ENCODE measurements at places on chromosomes 4 and X. TPM values are rescaled to one million over a fixed set of nuclear protein-coding genes. Genes with fewer than 3 reads are reported as not detected.

DNA sequence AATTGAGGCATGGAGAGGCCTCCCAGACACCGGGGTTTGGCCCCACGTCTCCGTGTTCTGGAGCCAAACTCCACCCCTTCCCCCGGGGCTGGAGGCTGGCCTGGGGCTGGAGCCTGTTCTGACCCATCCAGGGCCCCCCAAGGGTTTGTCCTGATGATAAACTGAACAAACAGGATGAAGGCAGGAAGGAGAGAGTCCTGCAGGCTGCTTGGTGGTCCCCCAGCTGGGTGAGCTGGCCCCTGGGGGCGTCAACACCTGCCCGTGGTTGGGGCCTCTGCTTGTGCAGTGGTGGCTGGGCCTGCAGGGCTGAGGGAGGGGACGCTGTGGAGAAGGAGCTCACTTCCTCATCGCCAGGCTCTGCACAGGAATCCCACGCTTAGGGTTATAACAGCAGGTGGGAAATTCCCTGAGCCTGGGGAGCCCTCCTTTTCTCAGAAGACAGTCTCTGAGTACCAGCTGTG is 2.3 kb downstream of the SH3TC1 start:
- no peaks in the 10 kb centered on the region for H3K27me3 ChIP-seq
- no peaks in the 10 kb centered on the region for H3K36me3 ChIP-seq
- peak overlapping the region; percentile 85 for H3K27ac ChIP-seq
- peak; percentile 42 for DNase-seq
- no peak overlapping the region for H3K4me3 ChIP-seq
- peaks cover 28% of the 10 kb centered on the region for H3K4me1 ChIP-seq

Gene SLC39A8
- 83.8 TPM for total RNA-seq

DNA sequence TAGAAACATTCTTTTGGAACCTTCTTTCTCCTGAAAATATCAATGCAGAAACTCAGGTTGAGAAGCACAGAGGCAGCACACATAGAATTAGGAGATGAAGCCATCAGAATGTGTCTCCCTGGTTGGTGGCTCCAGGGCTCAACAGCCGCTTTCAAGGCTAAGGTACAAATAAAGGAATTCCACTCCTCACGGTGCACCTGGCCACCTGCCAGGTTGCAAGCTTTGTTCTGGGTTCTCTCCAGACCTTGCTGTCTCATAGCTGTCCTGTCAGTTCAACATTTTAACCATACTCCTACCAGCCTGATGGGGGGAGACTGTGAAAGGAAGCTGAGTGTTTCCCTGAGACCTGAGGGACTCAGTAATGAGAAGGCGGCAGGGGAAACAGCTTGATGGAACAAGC is 96.3 kb upstream of the HPF1 start:
- no peak for DNase-seq
- H3K27me3 ChIP-seq: no peaks in the 10 kb centered on the region
- no peak overlapping the region for H3K27ac ChIP-seq

- H3K36me3 ChIP-seq: no peaks in the 10 kb centered on the region
- no peaks in the 10 kb centered on the region for H3K27me3 ChIP-seq
- peaks cover 13% of the 10 kb centered on the region for H3K4me1 ChIP-seq
Measured at GRCh38 chr4:158002173-158002572, 170.7 kb downstream of the GASK1B start.

DNA sequence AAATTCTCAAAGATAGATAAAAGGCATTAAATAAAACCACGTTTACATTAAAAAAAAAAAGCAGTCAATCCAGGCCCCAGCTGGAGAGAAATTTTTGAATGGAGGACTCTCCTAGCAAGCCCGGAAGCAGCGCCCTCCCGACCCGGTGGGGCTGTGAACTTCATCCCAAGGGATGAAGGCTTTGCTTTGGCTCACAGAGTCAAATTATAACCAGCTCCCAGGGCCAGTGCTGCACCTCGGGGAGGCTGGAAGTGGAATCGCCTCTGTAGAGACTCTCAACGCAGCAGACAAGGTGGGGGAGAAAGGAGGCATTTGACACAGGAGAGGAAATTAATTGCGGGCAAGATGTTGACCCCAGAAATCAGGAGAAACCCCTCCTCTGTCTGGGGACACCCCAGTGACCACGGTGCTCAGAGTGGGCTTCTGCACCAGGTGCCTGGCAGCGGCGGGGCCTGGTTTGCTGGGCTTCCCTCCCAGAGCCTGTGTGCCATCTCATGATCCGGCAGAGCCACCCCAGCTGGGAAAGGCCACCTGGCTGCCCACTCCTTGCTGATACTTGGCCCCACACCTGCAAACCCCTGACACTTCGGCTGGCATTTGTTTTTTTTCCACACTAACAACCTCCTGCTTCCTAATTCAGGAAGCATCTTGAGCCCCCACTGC is 71.7 kb downstream of the ABLIM2 start:
- no peak overlapping the region for H3K27ac ChIP-seq
- H3K27me3 ChIP-seq: no peaks in the 10 kb centered on the region
- peaks cover 18% of the 10 kb centered on the region for H3K4me1 ChIP-seq
- no peaks in the 10 kb centered on the region for H3K36me3 ChIP-seq
- no peak overlapping the region for H3K4me3 ChIP-seq
- no peak for DNase-seq

DNA sequence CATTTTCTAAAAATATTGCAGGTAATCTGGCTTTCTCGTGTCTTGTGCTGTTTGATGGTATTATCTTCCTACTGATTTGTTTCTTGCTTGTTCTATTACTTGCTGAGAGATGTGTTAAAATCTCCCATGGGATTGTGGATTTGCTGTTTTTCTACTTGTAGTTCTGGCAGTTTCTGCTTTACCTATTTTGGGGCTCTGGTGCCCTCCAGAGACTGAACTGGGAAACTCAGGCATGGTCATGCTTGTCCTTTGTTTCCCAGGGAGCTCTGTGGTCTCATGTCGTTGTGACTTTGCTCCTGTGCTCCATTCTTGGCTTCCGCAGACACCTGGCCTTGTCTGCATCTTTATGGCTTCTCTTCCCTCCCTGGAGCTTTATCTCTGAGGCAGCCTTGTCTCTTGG is 39.5 kb downstream of the NSD2 start:
- peak; percentile 57 for DNase-seq
- H3K36me3 ChIP-seq: no peaks in the 10 kb centered on the region
- H3K27me3 ChIP-seq: no peaks in the 10 kb centered on the region
- H3K4me1 ChIP-seq: peaks cover 34% of the 10 kb centered on the region

- no peak overlapping the region for H3K27ac ChIP-seq
- H3K4me1 ChIP-seq: no peaks in the 10 kb centered on the region
- no peak overlapping the region for H3K4me3 ChIP-seq
- H3K27me3 ChIP-seq: no peaks in the 10 kb centered on the region
Measured at GRCh38 chr4:85587952-85588351, 113.0 kb downstream of the ARHGAP24 start.

GRCh38 chr4:37793562-37793961 is 32.9 kb upstream of the PGM2 start:
- H3K27me3 ChIP-seq: no peaks in the 10 kb centered on the region
- no peaks in the 10 kb centered on the region for H3K4me1 ChIP-seq
- no peak for DNase-seq
- no peaks in the 10 kb centered on the region for H3K36me3 ChIP-seq
- no peak overlapping the region for H3K4me3 ChIP-seq

DNA sequence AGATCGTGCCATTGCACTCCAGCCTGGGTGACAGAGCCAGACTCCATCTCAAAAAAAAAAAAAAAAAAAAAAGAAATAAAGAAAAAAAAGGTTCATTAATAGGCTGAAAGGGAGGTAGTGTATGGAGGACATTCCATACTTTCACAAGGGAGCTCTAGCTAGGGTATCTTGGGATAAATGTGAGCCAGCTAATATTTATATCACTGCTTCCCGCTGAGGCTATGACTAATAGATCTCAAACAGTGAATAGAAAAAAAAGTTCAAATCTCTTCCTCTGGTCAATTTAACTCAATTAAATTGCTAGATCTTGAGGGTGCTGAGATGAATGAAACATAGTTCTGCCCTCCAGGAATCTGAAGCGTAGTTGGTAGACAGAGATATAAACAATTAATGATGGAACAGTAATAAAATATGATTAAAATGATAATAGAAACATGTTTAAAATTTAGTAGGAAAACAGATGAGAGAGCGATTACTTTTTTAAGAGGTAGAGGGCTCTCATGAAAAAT is 55.7 kb upstream of the SHISA3 start:
- H3K36me3 ChIP-seq: no peaks in the 10 kb centered on the region
- H3K27me3 ChIP-seq: peaks cover 5% of the 10 kb centered on the region

DNA sequence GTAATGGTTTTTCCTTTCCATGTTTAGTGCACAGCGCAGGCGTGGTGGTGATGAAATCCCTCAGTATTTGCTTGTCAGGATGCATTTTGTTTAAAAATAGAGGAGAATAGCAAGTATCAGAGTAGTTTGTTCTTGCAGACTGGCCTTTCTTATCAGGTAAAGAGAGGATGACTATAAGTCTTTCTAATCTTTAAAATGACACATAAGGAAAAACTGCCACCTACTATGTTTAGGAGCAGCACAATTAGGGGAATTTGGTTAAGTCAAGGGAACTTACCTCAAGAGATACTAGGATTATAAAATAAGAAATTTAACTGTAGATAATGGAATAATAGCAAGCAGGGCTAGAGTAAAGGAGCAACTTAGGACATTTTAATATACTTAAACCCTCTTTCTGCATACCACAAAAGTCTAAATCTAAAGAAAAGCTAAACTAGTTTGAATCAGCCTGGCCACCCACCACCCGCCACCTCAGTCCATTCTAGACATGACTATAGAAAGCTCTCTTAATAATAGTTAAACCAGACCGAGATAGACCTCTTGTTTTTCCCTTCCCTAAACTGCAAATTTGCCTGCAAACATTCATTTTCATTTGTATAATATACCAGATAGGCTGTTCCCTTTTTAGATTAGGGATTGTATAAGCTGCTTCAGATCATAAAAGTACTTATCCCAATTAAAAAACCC is 62.0 kb downstream of the APOOL start:
- DNase-seq: no peak
- H3K4me3 ChIP-seq: no peak overlapping the region
- H3K4me1 ChIP-seq: no peaks in the 10 kb centered on the region
- H3K36me3 ChIP-seq: no peaks in the 10 kb centered on the region
- no peak overlapping the region for H3K27ac ChIP-seq

- no peaks in the 10 kb centered on the region for H3K4me1 ChIP-seq
- no peaks in the 10 kb centered on the region for H3K36me3 ChIP-seq
- H3K27ac ChIP-seq: no peak overlapping the region
- DNase-seq: peak; percentile 30
- H3K27me3 ChIP-seq: no peaks in the 10 kb centered on the region
Measured at GRCh38 chrX:7027071-7027470, 120.4 kb upstream of the STS start.

- peaks cover 4% of the 10 kb centered on the region for H3K4me1 ChIP-seq
- no peaks in the 10 kb centered on the region for H3K36me3 ChIP-seq
- H3K27me3 ChIP-seq: no peaks in the 10 kb centered on the region
- peak overlapping the region; percentile 25 for H3K27ac ChIP-seq
Measured at GRCh38 chrX:49271341-49271740, 1.7 kb downstream of the PPP1R3F start.

- DNase-seq: no peak
- no peak overlapping the region for H3K27ac ChIP-seq
- no peaks in the 10 kb centered on the region for H3K36me3 ChIP-seq
Measured at GRCh38 chr4:14008494-14008893, 381.0 kb upstream of the BOD1L1 start.

DNA sequence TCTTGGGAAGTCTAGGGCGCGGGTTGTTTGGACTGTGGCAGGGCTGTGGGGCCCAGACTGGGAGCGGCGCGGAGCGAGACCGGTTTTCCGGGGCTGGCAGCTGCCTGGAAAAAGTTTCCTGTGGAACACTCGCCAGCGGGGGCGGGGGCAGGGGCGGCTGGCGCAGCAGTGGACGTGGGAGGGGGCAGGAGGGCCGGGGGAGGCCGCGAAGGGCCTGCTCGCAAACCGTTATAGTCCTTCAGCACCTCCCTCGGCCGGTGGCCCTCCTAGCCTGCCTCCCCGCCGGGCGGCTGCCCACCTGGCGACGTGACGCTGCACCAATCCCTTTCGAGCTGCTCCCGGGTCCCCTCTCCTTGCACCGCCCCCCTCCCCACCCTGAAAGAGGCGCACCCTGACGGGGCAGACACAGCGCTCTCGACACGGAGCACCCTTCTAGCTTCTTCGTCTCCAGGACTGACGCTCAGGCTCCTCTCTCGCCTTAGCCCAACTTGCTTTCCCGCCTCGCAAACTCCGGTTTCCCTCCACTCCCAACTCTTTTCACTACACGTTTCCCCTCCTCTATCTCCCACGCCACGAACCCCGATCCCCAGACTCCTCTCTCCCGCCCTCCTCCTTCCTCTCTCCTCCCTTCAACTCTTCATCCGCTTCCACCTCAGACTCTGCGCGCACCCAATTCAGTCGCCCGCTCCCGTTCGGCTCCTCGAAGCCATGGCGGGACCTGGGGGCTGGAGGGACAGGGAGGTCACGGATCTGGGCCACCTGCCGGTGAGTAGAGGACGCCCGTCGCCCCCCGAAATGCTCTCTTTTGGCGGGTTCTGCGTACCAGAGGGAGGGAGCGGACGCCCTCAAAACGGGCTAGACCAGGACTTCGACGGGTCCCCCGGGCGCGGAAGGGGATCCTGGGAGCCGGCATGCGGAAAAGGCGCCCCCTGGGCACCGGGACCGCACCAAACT is at the start of gene NRK:
NRK (plus strand) TSS at position 402 of the 954 bp plus-strand sequence; CDS start at position 709, 307 bp downstream.
- DNase-seq: no peak
- no peaks in the 10 kb centered on the region for H3K4me1 ChIP-seq
- H3K4me3 ChIP-seq: no peak within 1 kb of the TSS
- H3K36me3 ChIP-seq: no peaks in the 10 kb centered on the region

DNA sequence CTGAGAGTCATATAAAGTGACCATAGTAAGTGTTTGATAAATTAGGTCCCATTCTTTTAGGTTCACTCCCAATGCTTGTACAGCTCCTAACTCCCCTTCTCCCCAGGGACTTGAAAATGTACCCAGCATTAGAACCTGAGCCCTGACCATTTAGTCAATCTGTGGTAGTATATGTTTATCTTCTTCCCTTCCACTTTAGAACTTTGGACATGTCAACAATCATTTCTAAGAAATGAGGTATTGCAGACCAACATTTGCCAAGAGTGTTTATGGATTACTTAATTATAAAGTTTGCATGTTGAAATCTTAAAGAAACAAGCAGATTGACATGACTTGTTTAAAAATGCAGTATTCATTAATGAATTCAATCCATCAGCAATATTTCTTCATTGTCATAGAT is 26.0 kb downstream of the AFM start:
- no peak overlapping the region for H3K27ac ChIP-seq
- no peaks in the 10 kb centered on the region for H3K36me3 ChIP-seq
- no peaks in the 10 kb centered on the region for H3K27me3 ChIP-seq
- no peak for DNase-seq
- no peak overlapping the region for H3K4me3 ChIP-seq
- peaks cover 9% of the 10 kb centered on the region for H3K4me1 ChIP-seq
